NCI-H187 (cell line): ENCODE measurements at places on chromosomes 1 and 21.

DNA sequence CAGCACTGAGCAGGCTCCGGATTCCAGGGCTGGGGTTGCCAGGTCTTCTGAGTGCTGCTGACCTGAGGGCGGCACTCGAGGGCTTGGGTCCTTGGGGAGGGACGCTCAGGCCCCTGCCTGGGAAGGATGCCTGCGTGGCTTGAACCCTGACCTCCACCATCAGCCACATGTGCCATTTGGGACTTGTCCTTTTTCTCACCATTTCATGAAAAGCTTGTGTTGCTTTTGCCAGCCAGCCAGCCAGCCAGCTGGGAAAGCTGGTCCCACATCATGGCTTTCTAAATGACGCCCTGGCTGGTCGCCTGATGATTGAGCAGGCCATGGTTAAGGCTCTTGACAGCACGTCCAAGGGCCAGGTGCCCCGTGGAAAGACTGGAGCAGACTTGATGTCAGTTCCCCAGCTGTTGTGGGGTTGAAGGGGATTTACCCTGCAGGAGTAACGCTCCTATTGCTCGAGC is 168.7 kb downstream of the CAMTA1 start:
- DNase-seq: no peak

GRCh38 chr1:154151311-154151710 is 3.6 kb downstream of the NUP210L start:
- no peak for DNase-seq

GRCh38 chr1:29156543-29157268 is 25.0 kb downstream of the SRSF4 start:
- DNase-seq: no peak

GRCh38 chr1:180964595-180964994 is 51.9 kb downstream of the KIAA1614 start:
- peak; percentile 66 for DNase-seq

GRCh38 chr1:5907966-5908365 is 84.3 kb downstream of the NPHP4 start:
- no peak for DNase-seq
